ENCODE measurements at places on chromosomes 2 and 18.

DNA sequence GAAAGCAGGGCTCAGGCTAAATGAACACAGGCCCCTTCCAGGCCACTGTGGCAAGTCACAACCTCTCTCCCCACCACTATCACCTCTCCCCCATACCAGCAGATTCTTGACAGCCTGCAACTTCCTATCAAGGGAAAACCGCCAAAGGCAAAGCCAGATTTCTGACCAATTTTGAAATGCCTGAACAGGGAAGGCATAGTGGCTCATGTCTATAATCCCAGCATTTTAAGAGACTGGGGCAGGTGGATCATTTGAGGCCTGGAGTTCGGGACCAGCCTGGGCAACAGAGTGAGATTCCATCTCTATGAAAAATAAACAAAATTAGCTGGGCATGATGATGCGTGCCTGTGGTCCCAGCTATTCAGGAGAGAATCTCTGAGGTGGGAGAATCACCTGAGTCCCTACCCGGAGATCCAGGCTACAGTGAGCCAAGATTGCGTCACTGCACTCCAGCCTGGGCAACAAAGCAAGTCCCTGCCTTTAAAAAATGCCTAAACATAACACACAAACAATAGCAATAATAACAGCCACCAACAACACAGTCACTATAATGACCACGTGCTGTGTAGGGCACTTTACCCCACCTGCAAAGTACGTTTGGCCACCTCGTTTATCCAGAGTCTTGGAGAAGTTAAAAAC is 75.5 kb upstream of the GLI2 start:
- no peak for DNase-seq

DNA sequence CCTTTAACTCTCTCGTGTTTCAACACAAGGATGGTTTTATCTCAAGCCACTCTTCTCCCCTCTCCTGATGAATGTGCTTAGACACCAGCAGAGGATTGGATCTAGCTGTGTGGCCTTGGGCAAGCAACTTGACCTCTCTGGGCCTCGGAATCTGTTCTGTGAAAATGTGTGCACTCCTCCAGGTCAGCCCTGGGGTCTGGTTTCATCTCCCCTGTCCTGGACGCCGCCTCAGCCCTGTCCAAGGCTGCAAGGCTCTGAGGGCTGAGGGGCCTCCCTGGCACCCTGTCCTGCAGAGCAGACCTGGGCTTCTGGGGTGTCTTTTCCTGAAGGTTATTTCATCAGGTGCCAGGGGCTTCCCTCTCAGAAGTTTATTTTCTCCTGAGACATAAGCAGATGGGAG is 28.5 kb downstream of the CNDP1 start:
- no peak for DNase-seq

GRCh38 chr2:104447831-104448434 is 406.0 kb upstream of the POU3F3 start:
- no peak for DNase-seq

DNA sequence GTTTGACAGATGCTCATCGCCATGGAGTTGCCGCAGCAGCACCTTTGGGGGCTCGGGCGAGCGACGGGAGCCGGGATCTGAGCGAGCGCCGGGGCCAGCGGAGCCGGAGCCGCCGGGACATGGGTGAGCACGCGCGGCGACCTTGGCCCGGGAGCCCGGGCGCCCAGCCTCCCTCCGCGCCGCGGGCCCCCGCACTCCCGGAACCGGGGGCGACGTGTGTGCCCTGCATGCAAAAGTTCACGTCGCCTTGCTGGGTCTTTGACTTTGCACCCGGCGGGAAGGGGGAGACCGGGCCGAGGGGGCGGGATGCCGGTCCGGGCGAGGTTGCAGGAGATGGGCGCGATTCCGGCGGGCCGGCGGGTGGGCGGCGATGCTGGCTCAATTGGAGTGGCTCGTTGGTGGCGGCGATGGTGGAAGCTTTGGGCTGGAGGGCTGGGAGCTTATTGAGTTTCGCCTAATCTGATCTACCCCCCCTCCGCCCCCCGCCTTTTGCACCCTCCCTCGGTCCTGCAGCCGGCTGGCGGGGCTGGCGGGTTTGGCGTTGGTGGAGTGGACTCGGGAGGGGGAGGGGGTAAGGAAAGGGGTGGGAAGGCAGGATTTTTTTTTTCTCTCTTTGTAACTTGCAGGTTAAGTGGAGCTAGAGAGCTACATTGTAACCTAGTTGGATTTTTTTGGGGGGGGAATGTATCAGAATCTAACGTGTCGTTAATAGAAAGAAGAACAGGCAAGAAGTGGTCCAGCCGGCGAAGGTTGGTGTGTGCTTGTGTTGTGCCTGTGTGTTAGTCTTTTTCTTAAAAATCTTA is at the start of gene SETBP1:
Gene SETBP1, plus strand, starts transcription at position 616 of the 803 bp plus-strand sequence. CDS start 20,459 bp downstream, outside the sequence.
- peak; percentile 54 for DNase-seq

- DNase-seq, result no peak
These were observed 27.2 kb upstream of the GALR1 start for GRCh38 chr18:77222464-77222863.

GRCh38 chr18:55695091-55695490 is 107.1 kb upstream of the TCF4 start:
- no peak for DNase-seq

DNA sequence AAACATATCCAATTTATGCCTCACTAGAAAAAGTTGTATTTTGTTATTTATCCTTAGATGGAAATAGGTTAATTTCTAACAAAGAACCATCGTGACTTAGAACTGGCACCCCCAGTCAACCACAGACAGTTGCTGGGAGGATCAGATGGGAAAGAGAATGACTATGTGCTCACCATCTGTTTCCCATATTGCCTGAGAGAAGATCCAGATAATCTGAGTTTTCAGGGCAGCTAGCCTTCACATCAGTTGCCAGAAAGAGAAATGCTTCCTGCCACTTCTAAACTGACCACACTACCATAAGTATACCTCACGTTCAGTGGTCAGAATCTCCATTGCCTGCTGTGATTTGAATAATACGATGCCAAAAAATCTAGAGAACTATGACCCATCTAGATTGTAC is 28.4 kb upstream of the NEB start:
- DNase-seq, result no peak

- no peak for DNase-seq
These were observed 164.5 kb upstream of the ALPP start for GRCh38 chr2:232214053-232214452.

- DNase-seq, result no peak
These were observed 76.6 kb downstream of the SLC66A2 start for GRCh38 chr18:79874553-79875530.

GRCh38 chr2:48483916-48484315 is 46.0 kb upstream of the STON1 start:
- no peak for DNase-seq

DNA sequence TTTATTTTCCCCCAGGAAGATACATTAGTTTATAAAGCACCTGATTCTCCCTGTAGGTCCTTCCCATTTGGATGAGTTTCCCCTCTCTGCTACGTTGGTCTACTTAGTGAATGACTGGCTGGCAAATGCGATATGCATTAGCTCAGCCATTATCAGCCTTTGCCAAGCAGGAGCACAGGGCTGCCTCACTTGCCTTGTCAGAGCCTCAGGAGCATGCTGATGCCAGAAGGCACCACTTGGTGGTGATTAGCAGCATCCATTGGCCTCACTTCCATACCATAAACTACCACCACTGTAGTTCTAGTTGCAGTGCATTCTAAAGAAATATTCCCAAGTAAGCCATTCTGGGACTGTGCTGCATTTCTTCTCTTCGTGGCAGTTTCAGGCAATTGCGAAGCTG is 442.8 kb upstream of the CHST9 start:
- DNase-seq, result no peak

DNA sequence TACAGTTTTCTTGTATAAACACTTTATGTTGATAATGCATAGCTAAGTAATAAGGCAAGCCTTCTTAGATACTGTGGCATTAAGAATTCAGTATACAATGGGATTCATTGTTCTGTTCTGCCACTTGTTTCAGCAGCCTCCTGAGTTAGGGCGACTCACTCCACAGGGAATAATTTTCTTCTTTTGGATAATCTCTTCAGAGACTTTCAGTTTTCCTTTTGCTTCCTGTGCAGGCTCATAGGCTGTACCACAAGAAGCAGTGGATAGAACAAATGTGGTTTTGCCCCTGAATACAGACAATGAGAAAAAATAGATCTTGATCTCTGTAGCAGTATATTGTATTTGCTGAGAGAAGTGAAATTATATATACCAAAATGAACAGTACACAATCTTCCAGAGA is 298.0 kb downstream of the ZNF407 start:
- no peak for DNase-seq

DNA sequence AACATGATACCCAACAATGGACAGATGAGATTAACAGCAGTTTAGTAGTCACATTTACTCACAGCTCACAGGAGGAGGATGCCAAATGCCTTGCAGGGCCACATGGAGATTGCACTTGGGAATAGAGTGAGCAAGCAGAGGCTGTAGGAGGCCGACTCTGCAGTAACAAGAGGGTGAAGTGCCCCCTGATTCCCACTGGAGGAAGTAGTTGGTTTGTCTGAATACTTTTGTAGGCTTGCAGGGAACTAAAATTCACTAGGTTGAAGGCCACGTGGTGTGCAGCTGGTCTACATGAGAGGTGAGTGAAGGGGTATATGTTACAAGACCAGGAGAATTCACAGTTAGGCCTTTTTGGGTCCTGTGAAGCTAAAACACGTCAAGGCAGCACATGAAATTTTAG is 419.3 kb upstream of the TNP1 start:
- no peak for DNase-seq

- no peak for DNase-seq
These were observed 103.5 kb downstream of the NOL4 start for GRCh38 chr18:34121200-34121721.

GRCh38 chr2:220510668-220511067 is 883.2 kb downstream of the SLC4A3 start:
- DNase-seq, result no peak

DNA sequence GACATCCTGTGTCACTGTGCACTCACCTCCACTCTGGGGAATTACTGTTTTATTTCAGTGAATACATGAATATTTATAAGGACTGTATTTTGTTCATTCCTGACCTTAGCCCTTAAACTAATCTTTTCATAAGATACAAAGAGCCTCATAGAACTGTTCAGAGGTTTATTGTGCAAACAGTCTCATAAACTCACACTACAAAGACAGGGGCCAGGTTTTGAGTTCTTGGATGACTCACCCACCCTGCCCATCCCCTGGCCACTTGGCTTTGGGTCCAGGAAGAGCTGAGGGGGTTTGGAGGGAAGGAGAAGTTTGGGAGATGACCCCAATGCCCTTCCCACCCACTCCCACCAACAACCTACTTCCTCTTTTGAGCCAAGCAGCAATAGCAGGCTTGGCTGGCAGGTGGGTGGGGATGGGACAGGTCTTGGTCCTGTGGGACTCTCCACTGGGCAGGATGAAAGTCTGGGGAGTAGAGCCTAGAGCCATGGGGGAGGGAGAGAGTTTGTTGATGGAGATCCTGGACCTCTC is 43.1 kb upstream of the IL1R2 start:
- no peak for DNase-seq

DNA sequence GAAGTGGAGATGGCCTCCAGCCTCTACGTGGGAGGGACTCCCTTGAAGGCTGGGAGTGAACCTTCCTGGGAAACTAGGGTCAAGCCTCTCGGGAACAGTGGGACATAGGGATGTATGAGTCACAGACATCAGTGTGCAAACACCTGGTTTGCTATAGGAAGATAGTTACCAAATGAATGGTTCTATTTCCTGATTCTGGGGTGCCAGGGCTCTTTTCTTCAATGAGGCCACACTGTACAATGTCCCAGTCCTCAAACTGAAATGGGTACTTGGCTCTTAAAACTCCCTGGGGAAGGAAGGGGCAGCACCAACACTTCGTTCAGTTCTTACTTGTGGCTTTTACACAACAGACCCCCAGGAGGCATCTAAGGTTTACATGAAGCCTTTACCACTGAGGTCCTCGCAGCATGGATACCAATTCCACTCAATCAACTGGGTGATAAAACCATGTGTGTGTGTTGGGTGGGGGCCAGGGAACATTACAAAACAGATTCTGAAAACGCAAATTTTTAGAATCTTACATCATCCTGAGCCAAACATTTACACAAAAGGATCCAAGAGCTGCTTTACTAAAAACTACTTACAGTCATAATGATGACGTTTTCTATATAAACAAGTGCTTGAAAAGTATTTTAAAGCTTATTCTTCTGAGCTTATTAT is 10.4 kb downstream of the ERFE start:
- DNase-seq, result no peak

- no peak for DNase-seq
These were observed 99.5 kb upstream of the AGAP1 start for GRCh38 chr2:235394278-235394828.

DNA sequence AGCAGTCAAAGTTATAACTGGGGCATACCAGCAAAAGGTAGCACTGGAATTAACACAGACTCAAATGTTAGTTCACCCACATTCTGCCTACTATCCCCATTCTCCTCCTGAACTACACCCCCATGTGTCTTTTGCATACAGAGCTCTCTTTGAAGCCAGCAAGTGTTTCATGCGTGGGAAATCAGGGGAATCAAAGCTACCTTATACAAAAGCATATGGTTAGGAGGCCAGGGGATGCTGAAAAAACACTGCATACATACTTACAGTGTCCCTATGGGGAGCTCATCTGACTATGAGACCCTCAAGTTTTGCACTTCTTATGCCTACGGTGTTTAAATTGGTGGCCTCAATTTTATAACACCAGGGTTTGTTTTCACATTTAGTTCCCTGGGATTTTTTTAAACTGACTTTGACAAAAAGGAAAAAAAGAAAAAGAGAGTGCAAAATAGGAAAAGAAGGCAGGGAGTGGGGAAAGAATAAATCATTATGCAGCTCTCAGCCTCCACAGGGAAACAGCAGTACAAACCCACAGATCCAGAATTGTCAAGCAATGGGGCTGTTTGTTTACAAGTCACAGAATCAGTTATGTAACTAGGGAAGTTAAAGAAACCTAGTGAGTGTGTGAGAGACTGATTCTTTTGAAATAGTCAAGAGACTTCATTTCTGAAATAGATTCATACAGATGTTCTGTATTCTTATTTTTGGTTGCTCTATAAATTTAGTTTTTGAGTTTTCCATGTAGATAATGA is 20.1 kb upstream of the PPP3R1 start:
- DNase-seq, result no peak

DNA sequence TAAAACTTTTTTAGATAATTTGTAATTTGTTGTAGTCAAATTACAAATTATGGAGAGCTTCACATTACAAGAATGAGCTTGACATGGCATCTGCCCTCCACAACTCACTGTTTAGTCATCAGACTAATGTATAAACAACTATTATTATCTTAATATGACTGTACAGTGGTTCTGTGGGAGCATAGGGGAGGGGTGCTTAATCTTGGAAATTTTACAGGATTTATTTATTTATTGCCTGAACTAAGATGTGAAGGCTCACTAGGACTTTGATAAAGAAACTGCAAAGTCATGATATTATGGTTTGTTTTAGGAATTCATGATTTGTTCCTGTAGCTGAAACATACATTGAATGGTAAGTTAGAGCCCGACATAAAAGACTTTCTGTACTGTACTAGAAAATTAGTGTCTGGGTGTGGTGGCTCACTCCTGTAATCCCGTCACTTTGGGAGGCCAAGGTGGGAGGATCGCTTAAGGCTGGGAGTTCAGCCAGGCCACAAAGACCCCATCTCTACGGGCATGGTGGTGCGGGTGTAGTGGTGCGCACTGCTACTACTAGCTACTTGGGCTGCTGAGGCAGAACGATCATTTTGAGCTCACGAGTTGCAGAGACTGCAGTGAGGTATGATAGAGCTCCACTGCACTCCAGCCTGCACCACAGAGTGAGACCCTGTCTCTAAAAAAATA is 2.1 kb downstream of the MARCHF7 start:
- no peak for DNase-seq
